Esophagus squamous epithelium (tissue), 5 donors: ENCODE measurements at places on chromosomes 4 and X.

- no peak overlapping the region for H3K27ac ChIP-seq
- H3K36me3 ChIP-seq, result peaks cover 38% of the 10 kb centered on the region
- H3K4me3 ChIP-seq, result no peak overlapping the region
- H3K27me3 ChIP-seq, result no peaks in the 10 kb centered on the region
- DNase-seq, result no peak
These were observed 35.8 kb downstream of the LRP2BP start for GRCh38 chr4:185359767-185360446.

GRCh38 chrX:130718137-130718536 is 184.9 kb downstream of the ENOX2 start:
- no peak overlapping the region for H3K4me3 ChIP-seq
- no peaks in the 10 kb centered on the region for H3K4me1 ChIP-seq
- H3K36me3 ChIP-seq, result no peaks in the 10 kb centered on the region
- no peak for DNase-seq
- no peak overlapping the region for H3K27ac ChIP-seq

DNA sequence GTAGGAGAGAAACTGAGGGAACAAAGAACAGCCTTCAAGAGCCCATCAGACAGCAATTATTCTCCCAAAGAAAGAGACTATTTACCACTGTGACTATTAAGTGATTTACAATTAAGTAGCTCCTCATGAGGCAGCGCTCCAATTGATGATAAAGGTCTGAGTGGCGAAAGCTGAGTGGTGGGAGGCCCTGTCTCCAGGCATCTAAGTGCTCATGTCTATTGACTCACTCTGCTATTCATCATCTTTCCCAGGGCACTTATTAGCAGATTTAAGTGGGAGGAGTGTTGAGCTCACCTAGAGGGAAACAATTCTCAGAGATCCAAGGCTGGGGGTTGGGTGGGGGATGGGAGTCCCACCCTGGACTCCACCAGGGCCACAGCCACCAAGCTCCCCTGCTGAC is 23.3 kb downstream of the AMER1 start:
- no peaks in the 10 kb centered on the region for H3K27me3 ChIP-seq
- no peak overlapping the region for H3K4me3 ChIP-seq
- DNase-seq, result no peak
- peaks cover 2% of the 10 kb centered on the region for H3K36me3 ChIP-seq

DNA sequence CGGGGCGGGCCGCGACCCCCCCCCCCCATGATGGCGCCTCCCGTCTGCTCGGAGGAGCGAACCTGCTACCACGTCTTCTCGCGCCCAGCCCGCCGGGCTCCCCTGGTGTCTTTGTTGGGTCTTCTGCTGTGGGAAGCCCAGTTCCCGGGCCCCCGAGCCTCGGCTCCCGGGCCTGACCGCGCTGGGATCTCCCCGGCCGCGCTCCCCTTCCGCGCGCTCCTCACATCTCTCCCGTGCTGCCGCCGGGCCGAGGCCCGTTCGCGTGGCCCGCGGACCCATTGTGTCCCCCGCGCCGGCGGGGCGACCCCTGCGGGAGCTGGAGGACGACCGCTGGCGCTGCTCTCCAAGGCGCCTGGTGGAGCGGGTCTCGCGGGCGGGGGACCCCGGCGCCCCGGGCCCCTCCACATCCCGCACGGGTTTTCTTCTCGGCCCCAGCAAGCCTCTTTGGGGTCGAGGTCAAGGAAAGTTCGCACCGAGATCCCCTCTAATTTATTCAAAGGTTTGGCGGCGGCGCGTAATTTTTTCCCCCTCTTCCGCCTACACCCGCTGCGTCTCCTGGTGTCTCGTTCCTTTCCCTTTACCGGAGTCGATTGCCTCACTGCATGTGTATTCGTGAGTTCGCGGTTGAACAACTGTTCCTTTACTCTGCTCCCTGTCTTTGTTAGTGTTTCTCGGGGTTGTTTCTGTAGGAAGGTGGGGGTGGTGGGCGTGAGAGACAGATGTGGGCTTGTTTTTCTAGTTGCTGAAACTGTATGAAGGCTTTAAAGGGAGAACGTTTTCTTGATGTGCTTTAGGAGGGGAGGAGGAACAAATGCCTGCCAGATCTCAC is 770 bp downstream of the SMAD1 start:
- no peak for DNase-seq
- no peaks in the 10 kb centered on the region for H3K36me3 ChIP-seq
- peak overlapping the region; percentile 83 for H3K4me3 ChIP-seq

DNA sequence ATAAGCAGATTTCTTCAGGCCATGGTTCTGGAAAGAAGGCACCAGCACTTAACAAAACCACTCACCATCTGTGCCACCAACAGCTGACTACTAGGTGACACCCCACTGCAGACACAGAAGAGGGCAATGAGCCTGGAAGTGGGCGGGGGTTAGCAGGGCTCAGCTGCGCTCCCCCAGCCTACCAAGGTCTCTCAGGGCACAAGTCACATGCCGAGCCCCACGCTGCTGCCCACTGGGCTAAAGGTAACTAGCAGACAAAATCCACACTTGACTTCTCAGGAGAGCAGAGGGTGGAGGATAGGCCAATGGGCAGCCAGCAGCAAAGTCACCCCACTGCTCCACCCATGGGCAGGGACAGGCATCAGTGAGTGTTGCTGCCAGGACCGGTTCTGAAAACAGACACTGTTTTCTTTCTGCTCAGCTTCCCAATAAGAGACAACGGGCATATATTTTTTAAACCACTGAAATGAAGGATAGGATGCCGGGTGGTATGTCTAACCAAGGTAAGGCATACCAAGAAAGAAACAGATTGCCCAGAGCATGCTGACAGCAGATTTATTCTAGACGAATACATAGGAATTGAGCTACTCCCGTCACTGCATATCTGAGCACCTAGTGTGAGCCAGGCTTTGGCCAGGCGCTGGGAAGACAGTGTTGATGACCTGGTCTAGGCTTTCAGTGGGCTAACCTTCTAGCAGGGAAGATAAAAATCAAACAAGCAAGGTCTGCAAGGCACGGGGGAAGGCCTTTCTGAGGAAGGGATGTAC is 20.1 kb downstream of the ACSL1 start:
- H3K4me3 ChIP-seq, result no peak overlapping the region
- no peaks in the 10 kb centered on the region for H3K36me3 ChIP-seq
- no peaks in the 10 kb centered on the region for H3K27me3 ChIP-seq
- H3K4me1 ChIP-seq, result peaks cover 18% of the 10 kb centered on the region
- no peak for DNase-seq
